ENCODE measurements at places on chromosomes 7 and 10. TPM values are rescaled to one million over a fixed set of nuclear protein-coding genes. Genes with fewer than 3 reads are reported as not detected.
A peak's percentile ranks its signal among the peaks of the same experiment; 100 is the strongest.

Gene TRPV5
- polyA plus RNA-seq: 0.76 TPM

DNA sequence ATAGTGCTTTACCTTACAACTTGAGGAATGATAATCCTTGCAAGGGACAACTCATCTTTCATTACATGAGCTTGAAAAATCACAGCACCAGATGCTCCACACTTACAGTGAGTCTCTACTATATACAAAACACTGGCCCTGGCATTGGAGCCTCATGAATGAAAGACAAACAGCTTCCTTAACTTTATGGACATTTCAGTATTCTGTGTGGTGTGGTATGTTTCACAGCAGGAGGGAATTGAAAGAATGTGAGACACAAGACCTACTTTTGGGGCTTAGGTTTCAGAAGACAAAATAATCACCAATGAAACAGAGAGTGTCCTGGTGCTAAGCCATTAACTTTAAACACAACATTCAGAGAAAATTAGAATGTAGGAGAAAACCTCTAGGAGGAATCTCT lies 1249.6 kb downstream of the XPNPEP1 start:
- DNase-seq: no peak

Gene CCDC201
- not detected for polyA plus RNA-seq

DNA sequence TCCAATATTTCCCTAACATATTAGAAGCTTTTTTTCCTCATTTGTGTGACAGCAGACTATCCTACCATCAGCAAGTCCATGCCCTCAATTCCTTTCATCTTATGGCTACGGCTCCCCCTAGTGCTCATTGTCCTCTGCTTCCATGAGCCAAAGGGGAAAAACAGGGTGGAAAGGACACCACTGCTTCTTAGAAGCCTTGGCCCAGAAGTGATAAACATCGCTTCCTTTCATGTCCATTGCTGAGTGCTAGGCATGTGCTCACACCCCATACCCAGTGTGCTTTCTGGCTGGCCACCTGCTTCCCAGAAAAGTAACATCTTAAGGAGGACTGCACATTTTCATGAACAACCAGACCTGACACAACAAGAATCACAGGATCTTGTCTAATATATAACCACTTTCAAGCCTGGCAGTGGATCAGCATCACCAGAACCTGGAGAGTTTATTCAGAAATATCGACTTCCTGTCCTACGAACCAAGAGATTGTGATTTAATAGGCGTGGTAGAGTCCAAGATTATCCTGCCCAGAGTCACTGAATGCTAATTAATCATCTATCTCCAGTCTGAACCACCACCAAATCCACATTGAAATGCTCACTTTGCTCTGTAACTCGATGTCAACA lies 650.5 kb upstream of the SORCS1 start:
- no peak for DNase-seq

GRCh38 chr10:102396730-102397151 lies 1.2 kb downstream of the NFKB2 start:
- DNase-seq: no peak

Gene CYP3A4
- polyA plus RNA-seq: 0.20 TPM

DNA sequence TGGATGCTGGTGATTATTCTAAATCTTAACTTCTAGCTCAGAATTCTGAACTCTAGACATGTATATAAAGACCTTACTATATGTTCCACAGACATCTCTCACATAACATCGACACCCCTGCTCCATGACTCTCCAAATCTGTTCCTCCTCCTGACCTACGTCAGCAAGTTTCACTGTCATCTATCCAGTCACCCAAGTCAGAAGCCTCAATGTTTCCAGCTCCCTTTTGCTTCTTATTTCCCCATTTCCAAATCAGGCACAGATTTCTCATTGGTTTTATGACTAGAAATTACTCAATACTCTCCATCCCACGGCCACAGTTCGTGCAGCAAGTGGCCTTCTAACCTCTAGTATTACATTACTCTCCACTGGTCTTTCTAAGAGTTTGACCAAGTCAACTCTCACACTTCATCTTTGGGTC lies 28.5 kb downstream of the EPC1 start:
- DNase-seq: no peak

- DNase-seq: no peak
Observed at GRCh38 chr7:104980841-104981671, 32.9 kb upstream of the KMT2E start.

- DNase-seq: no peak
Observed at GRCh38 chr10:14340051-14340744, 9.5 kb upstream of the FRMD4A start.

GRCh38 chr10:130190055-130190736 lies 54.0 kb downstream of the GLRX3 start:
- peak; percentile 82 for DNase-seq

Gene ITIH5
- 25.9 TPM for polyA plus RNA-seq

DNA sequence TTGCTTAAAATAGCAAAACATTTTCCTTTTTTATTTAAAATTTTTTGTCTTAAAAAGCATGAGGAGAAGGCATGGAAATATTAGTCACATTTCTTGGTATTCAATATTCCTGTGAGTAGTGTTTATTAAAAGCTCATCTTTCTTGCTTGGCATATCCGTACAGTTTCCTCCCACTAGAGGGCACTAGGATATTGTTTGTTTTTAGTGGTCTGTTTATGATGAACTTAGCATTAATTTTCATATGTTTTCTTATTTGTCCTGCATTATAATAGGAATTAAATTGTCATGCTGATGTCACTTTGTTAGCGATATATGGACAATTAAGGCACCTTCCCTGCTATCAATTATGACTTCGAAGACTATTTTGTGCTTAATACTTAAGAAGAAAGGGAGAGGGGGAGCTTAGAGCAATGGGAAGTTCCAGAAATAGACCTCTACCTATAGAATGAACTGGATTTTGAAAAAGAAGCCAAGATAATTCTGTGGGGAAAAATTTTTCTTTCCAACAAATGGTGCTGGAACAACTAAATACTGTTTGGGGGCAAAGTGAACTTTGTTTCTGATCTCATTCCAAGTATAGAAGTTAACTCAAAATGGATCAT lies 91.0 kb upstream of the STRIP2 start:
- DNase-seq: peak; percentile 10

GRCh38 chr7:27377988-27378387 lies 135.4 kb downstream of the EVX1 start:
- DNase-seq: no peak

DNA sequence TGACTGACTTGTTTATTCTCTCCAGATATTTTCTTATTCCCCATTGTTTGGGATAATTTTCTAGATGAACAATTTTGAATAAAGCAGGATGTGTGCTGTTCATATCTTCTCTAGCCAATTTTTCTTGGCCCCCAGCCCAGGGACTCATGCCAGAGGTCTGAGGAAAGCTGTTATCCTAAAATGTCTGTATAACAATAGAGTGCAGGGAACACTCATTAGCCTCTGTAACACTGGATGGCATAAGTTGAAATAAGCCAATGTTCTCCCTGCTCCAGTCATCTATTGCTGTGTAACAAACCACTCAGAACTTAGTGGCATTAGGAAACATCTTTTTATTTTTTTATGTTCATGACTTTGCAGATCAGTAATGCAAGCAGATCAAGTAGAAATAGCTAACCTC lies 121.7 kb upstream of the TRIM24 start:
- no peak for DNase-seq
